ENCODE measurements at places on chromosomes 6 and 20.

- no peak for DNase-seq
Observed at GRCh38 chr6:55833284-55833683, 42.1 kb downstream of the BMP5 start.

- DNase-seq, result no peak
Observed at GRCh38 chr6:129672881-129673631, 36.9 kb downstream of the ARHGAP18 start.

- no peak for DNase-seq
Observed at GRCh38 chr6:1040393-1040792, 271.5 kb upstream of the FOXQ1 start.

DNA sequence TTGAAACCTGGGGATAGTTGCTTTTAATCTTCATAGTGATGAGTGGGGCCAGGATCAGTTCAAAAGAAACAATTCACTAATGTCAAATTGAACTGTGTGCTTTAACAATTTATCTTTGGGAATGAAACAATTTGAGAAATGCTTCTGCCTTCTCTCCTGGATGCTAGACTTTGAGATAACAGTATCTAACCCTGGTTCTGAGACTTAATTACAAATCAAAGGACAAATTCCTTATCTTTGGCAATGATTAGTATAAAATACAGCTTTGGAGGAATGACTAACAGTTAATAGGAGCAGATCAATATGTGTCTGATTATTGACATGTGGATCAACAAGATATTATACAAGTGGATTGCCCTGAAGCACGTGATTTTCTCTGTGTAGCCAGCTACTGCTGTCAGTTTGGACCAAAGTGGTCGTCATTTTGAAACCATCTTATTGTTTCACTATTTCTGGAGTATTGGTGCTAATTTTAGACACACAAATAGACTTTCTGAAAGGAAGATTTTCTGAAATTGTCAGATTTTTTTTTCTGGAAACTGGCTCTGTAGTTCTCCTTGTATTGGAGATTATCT, 6.2 kb upstream of the FLRT3 start:
- no peak for DNase-seq

- DNase-seq, result no peak
Observed at GRCh38 chr6:93105017-93105416, 314.3 kb downstream of the EPHA7 start.

Data from stimulated activated CD4-positive, alpha-beta T cell treated with anti-CD3 and anti-CD28 coated beads, Interleukin-12 subunit alpha, Interleukin-12 subunit beta, amount 100 ng/mL, for 24 hours (primary cell).